Transverse colon (tissue), 4 donors: ENCODE measurements at places on chromosomes 5 and 9.
A peak's percentile ranks its signal among the peaks of the same experiment; 100 is the strongest.

DNA sequence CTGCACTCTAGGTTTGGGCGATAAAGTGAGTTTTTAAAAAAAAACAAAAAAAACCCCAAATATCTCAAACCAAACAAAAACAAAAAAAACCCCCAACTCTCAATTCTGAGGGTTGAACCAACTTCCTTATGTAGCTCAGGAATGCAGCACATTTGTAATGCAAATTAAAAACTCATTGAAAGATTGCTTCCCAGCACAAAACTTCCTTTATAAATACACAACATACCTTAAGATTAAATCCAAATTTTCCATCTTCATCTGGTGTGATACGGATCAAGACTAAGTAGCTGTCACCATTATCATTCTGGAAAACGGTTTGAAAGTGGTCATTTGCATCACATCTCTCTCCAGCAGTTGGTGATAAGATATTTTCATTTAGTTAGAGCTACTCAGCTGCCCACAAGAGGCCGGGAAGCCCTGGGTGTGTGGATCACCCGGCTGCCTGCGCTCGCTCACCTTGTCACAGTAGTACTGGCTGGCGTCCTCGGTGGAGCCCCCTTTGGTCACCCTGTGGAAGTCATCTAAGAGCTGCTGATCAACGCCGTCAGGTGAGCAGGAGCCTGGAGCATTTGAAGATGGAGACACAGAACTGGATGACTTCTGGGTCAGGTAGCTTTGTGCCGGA is 88.2 kb downstream of the PTPN3 start:
- DNase-seq, result no peak

- no peak for DNase-seq
These were observed 1.3 kb upstream of the ITGA1 start for GRCh38 chr5:52786391-52786790.

DNA sequence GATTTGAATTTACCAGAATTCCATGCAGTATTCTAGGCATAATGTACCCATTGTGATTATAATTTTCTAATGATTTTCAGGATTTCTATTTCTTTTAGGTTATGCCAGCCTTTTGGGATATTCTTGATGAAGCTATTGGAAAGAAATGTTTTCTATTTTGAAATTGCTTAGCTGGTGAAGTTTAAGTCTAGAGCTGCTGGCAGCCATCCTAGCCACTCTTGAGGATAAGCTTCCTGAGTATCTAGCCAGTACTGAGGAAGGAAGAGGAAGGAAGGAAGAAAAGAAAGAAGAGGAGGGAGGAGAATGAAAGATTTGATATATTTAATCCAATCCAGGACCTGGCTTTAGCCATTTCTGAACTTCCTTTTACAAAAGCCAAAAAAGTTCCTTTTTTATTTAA is 142.1 kb upstream of the DAB2 start:
- no peak for DNase-seq

- no peak for DNase-seq
These were observed 102.0 kb upstream of the RAPGEF1 start for GRCh38 chr9:131841765-131842318.

DNA sequence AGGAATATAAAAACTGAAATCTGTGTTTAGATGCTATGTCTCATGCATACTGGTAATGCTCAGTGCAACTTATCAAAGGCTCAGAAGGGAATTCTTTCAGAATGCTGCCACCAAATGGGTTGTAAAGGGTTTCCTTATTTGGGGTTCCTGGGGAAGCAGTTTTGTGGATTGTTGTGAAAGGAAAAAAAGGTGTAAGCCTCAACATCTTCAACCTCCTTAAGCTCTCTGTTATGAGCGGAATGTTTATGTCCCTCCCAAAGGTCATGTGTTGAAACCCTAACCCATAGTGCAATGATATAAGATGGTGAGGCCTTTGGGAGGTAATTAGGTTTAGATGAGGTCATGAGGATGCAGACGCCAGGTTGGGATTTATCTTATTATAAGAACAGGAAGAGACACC is 41.6 kb downstream of the GNA14 start:
- DNase-seq, result no peak

GRCh38 chr5:63958654-63959053 is 3.6 kb downstream of the HTR1A start:
- DNase-seq, result no peak

GRCh38 chr5:93497096-93497495 is 83.9 kb downstream of the NR2F1-AS1 start:
- DNase-seq, result no peak

DNA sequence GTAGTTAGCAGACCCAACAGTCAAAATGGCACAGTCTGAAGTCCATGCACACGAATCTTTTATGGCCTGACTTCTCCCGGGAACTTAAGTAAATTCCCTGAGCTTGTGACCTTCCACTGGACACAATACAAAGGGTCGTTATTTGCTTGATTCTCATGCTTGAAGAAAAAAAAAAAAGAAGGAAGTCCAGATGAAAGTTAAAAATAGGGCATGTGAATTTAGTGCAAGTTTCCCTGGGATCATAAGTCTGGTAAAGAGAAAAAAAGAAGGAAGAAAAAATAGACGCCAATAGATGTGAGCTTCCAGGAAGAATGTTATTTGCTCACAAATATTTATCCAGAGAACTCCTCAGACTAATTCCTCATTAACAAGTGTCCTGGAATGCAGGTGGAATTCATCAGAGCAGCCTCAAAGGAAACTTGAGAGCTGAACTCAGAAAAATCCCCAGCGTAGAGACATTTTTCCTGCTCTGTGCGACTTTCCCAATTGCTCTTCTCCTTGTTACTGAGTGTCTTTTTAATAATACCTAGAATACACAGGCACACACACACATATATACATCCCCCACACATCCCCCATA is 616.3 kb downstream of the EBF1 start:
- DNase-seq, result no peak

GRCh38 chr9:92715488-92716231 is 45.7 kb upstream of the IPPK start:
- no peak for DNase-seq

DNA sequence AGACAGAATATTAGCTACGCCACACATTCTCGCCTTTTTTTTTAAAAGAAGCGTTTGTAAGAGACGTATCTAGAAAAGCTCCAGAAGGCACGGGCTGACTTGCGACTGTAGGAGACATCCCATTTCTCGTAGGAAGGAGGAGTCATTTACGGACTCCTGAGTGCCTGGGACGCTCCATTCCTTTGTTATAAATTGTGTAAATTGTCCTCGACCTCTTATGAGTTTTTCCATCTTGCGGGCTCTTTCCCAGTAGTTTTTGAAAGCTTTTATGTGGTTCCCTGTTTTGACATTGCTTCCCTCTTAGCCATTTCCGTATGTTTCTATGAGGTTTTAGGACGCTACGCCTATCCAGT is 1.0 kb downstream of the RABL6 start:
- DNase-seq, result no peak

GRCh38 chr5:136057401-136058038 is 28.7 kb downstream of the TGFBI start:
- DNase-seq, result no peak

- peak; percentile 78 for DNase-seq
These were observed 57.4 kb downstream of the DAP start for GRCh38 chr5:10703676-10704075.

GRCh38 chr5:123094237-123094918 is 5.3 kb downstream of the PRDM6 start:
- DNase-seq, result no peak

DNA sequence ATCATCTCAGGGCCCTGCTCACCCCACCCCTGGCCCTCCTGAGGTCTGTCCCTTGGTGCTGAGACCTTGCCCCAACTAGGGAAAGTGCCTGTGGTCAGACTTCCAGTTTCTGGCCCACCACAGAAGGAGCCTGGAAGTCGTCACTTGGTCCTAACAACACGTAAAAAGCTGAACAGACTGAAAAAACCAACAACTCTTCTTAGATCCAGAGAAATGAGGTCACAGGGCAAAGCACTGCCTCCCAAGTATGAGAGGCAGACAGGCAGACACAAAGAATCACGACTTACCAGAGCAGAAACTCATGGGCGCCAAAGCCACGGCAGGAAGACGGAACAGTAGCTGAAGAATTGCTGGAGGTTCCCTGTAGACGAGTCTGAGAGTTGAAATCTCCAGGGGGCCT is 38.5 kb downstream of the OR2V1 start:
- DNase-seq, result no peak

DNA sequence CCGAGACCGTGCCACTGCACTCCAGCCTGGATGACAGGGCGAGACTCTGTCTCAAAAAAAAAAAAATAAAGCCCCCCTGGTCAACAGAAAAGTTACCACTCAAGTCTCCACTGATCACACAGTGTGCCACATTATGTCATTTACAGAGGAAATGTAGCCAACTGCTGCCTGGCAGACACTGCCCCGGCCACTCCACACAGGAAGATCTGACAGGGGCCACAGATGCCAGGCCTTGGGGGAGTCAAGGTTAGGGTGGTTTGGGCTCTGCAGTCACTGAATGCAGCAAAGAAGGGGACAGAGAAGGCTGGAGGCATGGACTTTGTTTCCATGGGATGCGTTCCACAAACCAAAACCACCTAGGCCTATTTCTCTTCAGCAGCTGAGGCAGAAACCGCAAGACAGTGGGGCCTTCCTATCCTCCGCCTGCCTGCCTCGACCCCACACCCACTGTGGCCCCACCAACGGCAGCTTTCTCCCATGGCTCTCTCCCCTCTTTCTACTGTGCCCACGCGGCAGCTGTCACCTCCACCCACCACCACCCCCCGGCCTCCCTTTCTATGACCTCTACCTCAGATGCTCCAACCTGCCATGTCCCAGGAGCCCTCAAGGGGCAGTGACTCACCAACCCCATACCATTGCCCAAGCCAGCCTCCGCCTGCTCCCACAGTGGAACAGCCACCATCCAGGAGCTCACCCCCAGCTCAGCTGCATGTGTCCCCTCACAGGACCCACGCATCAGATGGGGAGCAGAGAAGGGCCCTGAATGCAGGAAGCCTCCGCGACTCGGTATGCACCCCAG is 12.4 kb downstream of the IPPK start:
- DNase-seq, result no peak

GRCh38 chr5:126446498-126447224 is 23.5 kb downstream of the GRAMD2B start:
- peak; percentile 61 for DNase-seq
